ENCODE measurements at places on chromosomes 13 and 19.

DNA sequence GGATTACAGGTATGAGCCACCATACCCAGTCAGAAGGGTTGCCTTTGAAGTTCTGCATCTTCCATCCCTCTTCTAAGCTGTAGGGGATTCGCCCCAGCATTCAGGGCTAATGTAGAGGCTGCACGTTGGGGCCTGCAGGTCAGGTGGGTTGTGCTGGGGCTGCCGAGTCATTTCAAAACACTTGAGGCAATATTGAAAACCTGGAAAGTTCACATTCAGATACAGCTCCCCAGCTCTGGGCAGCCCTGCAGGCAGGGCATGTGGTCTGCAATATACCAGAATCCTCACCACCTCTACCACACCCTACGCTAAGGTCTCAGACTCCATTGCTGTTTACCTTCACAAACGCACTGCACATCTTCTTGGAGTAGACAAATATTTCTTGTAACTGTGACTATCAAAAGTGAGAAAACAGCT, 24.6 kb downstream of the CCNE1 start:
- no peak for DNase-seq

DNA sequence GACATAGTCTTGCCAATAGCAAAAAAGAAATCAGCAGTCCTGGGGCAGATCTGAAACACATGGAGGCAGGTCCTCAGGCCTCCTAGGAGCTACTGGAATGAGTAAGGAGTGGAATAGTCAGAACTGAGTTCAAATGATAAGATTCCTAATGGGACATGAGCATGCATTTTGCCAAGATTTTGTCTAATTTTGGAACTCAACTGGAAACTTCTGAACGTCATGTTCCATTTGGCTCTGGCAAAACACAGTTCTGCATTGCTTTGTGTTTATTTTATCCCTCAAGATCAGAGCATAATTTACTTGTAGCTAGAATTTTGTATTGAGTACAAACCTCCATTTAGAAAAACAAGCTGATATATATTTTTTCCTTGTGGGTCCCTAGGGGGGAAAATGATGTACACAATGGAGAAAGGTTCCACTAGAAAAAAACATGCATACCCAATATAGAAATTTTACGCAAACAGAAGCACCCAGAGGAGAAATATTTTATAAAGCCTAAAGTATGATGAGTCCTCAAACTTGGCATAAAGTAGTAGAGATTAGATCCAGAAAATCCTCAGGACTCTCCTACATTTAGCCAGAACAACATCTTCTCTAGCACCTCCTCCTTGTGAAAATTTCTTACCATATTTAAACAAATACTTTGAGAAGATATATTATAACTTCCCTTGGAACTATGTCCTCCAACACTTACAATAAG, 149.0 kb upstream of the SERP2 start:
- no peak for DNase-seq

GRCh38 chr13:52665325-52665724, 12.7 kb downstream of the SUGT1 start:
- DNase-seq: no peak

DNA sequence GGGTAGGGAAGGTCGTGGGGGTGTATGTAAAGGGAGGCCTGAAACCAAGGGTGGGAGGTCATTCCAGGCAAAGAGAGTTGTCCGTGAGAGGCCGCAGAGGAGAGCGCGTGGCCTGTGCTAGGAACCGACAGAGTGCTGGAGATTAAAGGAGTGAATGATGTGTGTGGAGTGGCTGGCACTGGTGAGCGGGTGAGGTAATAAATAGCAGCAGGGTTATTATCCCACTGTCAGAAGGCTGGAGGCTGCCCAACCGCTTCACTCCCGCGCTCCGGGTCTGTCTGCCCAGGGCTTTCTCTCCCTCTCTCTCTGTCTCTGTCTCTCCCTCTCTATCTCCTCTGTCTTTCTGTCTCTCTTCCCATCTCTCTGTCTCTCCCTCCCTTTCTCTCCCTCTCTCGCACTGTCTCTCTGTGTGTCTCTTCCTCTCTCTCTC, 17.4 kb downstream of the ZNF579 start:
- no peak for DNase-seq

DNA sequence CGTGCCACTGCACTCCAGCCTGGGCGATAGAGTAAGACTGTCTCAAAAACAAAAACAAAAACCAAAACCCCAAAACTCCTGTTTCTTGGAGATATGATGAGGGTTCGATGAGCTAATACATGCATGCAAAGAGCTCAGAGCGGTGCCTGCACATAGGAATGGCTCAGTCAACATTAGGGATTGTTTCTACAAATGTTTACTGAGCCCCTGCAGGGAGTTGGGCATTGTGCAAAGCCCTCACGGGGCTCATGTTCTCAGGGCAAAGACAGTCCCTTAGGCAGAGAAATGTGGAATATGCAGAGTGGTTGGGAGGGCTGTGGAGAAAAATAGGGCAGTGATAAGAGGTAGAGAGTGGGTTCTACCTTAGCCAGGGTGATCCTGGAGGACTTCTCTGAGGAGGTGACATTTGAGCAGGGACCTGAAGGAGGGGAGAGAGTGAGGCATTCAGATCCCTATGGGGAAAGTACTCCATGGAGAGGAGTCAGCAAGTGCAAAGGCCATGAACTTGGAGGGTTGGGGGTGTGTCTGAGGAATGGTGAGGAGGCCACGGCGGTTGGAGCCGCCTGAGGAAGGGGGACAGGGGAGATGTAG, 1.5 kb upstream of the EHD2 start:
- no peak for DNase-seq

DNA sequence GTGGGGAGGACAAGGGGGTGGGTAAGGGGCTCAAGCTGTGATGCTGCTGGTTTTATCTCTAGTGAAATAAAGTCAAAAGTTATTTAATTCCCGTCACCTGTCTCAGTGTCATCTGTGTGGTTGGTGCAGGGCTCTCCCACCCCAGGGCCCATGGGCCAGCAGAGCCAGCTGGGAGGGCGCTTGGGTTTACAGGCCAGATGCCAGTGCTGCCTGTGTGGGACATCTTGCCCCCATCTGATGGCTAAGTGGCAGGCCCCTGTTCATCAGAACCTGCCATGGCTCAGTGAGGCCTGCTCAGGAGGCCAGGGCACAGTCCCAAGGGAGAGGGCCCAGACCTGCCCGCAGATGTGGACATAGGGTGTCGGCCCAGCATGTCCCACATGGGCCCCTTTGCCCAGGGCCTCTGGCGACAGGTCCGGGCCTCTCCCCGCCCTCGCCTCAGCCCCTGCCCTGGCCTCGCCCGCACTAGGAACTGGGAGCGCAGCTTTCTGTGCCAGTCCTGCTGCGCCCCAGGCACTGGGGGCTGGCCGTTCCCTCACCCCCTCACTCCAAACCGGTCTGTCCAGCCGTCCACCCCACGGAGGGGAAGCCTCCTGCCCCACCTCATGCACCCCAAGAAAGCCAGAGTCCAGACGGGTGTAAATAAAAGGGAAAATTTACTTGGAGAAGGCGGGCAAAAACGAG, 5.3 kb downstream of the ZNF296 start:
- no peak for DNase-seq

- no peak for DNase-seq
Observed at GRCh38 chr13:73991384-73991783, 142.8 kb downstream of the KLF12 start.

DNA sequence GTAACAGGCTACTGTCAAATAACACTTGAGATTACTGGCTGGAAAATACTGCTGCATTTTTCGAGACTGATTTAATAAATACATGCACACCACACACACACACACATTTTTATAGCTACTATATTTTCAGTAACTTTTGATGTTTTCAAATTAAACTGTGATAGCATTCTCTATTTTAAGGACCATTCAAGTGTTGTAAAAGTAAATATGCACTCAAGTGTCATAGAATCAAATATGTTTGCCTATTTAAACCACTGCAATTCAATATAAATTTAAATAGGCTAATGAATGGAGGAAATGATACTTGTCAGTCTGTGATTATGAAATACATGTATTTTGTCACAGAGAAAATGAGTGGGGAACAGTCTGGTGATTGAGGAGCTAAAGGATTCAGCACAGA, 86.7 kb upstream of the TUBA3C start:
- DNase-seq: no peak
